ENCODE measurements at places on chromosomes 7 and 10.

DNA sequence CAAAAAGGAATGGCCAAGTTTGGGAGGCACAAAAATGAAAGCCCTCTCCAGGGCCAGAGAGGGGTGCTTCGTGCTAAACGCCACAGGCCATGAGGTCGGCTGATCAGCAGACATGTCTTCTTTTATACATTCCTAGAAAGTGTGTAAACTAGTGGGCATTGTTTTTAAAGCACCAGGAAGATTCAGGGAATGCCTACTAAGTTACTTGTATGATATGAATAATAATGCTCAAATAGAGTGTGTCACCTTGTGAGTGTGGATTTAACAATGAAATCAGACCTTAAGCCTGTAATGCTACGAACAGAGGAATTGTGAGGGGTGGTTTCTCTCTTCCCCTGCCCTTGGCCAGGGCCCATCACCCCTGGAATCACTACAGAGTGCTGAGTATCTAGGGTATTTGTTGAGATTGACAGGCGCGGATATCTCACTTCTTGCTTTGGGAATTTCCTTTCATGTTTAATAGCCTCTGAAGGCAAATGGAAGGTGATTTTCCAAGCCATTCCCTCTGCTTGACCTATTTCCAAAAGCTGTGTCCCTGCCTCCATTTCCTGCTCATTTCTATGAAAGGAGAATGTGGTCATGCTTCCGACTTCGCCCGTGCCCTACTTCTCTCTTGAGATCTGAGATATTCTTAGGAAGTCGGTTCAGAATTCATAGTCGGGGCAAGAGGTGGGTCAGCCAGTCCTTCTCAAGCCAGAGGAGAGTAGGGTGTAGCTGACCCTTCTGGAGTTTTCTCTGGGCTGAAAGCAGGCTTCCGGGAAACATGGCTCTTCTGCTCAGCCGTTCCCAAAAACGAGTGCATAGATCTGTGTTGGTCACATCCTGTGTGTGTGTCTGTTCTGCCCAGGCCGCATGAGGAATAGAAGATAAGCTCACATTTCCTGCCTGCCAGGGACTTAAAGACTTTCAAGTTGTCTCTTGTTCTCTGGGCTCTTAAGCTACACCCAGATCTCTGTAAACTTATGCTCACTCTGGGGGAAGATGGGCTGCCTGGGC lies 167.8 kb upstream of the ITGB1 start:
- DNase-seq = no peak

GRCh38 chr7:131554880-131555516 lies 1.4 kb downstream of the PODXL start:
- DNase-seq = no peak

- no peak for DNase-seq
Measured at GRCh38 chr7:7719236-7719635, 829 bp upstream of the RPA3 start.

- no peak for DNase-seq
Measured at GRCh38 chr7:157525491-157525915, 188.7 kb downstream of the DNAJB6 start.

DNA sequence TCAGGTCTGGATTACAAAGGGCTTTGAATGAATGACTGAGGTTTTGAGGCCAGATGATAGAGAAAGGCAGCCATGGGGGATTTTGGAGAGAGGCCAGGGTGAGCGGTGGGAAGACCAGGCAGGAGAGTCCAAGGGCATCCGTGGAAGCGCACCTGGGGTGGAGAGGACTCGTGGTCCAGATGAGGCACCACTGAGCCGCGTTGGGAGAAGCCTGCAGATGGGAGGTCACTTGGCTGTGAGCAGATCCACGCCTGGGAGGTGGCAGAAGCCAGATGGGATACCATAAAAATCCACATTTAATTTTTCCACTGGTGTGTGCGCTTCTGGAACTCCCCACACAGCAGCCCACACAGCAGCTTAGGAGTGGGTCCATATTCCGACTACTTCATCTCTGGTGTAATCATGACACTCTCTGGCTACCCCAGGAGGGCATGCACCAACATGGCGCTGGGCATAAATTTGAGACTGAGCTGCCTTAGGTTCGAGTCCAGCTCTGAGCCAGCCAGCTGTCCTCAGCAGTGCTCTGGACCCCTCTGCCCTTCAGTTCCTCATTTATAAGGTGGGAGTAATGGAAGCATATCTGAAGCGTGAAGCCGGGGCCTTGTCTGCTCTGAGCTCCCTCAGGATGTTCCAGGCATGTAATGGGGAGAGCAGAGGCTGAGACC lies 90.2 kb upstream of the FAM20C start:
- DNase-seq = no peak

- DNase-seq = no peak
Measured at GRCh38 chr10:30396293-30396692, 37.7 kb upstream of the MAP3K8 start.

Data from neuronal stem cell (in vitro differentiated cells).